ENCODE measurements at places on chromosomes 1 and 21.

GRCh38 chr1:212561501-212561931 is 47.0 kb upstream of the ATF3 start:
- no peak for DNase-seq

DNA sequence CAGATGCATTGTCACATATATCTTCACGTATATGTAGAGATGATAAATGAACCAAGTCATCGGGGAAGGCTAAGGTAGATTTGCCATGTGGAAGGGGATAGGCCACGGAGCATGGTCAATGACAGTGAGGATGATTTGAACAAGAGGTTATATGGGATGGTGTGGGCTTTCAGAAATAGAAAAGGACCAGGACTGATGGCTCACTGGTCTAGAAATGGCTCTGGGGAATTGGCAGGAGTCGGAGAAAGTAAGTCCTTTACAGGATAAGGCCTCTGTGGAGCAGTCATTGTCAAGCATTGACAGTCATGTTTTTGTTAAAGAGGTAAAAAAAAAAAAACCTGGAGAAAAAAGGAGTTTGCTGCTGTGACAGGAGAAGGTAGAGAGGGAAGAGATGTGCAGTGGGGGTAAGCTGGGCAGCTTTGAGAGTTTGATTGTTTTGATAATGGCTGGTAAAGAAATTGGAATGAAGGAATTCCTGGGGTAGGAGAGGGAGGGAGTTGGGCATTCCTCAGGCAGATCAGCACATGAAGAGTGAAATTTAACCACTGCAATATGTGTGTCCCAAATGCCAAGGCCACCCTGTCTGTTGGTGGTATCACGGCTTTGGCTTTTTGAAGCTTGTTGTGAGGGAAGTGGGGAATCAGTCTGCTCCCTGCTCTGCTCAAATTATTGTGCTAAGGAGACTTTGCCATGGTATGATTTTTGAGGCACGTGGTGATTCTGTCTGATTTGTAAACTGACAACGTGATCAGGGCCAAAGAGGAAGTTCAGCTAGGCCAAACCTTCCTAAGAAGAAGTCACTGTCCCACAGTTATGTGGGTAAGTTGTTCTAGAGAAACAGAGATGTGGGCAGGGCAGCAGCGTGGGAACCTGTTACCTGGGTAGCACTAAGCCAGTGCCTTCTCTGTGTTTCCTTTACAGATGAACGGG is 26.0 kb downstream of the MACF1 start:
- no peak for DNase-seq

- DNase-seq = no peak
Observed at GRCh38 chr1:91727763-91728162, 158.2 kb downstream of the TGFBR3 start.

DNA sequence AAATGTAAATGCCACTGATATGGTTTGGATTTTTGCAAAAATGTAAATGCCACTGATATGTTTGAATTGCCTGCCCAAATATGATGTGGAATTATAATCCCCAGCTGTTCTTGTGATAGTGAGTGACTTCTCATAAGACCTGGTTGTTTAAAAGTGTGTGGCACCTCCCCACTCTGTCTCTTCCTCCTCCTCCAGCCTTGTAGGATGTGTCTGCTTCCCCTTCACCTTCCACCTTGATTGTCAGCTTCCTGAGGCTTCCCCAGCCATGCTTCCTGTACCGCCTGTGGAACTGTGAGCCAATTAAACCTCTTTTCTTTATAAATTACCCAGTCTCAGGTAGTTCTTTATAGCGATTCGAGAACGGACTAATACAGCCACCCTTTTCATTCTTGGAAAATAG is 1.3 kb upstream of the CCT8 start:
- no peak for DNase-seq

DNA sequence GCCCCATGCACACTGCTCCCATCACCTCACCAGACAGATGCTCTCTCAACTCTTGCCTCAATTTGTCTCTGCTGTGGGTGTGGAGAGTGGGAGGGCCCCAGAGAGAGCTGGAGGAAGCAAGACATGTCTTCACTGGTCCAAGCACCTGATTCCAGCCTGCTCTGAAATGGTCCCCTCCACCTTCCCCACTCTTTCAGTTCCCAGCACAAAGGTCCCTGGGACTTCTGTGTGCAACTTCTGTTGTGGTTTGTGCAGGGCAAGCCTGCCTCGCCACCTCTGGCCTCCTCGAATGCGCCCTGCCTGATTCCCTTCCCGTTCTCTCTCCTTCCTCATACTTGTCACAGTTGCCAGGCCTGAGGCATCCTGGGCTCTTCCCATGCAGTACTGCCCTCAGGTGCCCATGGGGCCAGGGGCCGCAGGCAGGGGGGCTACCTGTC is 119.3 kb downstream of the SYT2 start:
- DNase-seq = no peak

GRCh38 chr1:56537660-56538059 is 41.7 kb downstream of the PLPP3 start:
- no peak for DNase-seq

DNA sequence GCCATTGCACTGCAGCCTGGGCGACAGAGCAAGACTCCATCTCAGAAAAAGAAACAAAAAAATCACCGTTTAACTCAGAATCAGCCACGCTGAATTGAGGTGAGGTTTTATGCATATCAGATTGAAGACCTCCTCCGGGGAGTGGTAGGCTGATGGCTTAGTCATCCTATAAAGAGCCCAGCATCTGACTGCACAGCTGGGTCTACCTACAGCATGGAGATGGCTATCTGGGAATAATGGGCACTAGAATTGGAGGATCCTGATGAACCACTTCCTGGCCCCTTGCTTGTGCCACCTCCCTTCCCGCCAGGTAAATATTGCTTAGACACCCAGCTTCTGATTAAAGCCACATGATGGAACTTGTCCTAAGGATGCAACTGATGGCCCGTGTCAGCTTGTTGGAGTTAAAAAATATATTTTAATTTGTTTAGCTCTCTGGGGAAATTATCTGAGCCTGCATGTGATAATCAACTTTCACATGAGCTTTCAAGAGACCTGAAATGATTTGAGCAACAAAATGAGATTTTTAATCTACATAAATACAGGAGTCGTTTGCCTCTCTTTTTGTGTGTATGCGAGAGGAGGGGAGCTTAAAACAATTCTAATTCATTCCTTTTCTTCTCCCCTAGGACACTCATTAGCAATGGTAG is 157.2 kb downstream of the KIF26B start:
- no peak for DNase-seq

DNA sequence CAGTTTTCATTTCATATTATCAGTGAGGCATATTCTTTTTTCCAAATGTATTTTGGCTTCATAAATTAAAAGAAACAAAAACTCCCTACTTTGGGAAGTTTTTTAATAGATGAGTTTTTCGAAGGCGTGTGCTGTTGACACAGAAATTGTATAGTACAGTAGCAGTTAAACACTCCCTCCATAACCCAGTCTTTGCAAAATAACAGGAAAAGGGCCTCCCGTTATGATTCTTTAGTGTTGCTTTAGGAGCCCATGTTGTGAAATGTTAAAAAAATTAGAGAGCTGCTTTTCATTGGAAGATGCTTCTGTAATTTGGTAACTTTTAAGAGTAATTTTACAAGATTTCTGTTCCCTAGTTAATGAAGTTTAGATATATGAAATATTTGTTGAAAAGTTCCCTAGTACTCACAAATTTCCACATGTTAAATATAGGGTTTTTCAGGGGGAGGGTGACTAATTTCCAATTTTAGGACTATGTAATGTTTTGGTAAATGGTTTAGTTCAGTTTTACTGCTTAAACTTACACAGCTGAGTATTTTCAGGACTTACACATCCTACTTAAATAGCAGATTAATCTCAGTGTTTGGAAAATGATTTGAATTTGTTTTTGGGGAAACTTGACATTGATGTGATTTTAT is 2.0 kb downstream of the CAMSAP2 start:
- DNase-seq = no peak

DNA sequence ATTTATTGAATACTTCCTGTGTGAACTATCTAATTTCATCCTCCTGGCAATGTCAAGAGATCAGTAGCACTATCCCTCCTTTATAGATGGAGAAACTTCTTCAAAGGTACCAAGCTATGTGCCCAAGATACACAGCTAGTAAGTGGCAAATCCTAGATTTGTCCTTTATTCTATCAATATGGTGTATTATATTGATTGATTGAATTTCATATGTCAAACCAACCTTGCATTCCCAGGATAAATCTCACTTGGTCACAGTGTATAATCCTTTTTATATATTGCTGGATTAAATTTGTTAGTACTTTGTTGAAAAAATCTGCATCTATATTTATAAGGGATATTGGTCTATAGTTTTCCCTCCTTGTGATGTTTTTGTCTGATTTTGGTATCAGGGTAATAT is 48.8 kb upstream of the TMEM51 start:
- no peak for DNase-seq

GRCh38 chr1:102071451-102071850 is 74.7 kb upstream of the OLFM3 start:
- DNase-seq = no peak

- no peak for DNase-seq
Observed at GRCh38 chr1:22545141-22545540, 18.1 kb upstream of the EPHA8 start.

DNA sequence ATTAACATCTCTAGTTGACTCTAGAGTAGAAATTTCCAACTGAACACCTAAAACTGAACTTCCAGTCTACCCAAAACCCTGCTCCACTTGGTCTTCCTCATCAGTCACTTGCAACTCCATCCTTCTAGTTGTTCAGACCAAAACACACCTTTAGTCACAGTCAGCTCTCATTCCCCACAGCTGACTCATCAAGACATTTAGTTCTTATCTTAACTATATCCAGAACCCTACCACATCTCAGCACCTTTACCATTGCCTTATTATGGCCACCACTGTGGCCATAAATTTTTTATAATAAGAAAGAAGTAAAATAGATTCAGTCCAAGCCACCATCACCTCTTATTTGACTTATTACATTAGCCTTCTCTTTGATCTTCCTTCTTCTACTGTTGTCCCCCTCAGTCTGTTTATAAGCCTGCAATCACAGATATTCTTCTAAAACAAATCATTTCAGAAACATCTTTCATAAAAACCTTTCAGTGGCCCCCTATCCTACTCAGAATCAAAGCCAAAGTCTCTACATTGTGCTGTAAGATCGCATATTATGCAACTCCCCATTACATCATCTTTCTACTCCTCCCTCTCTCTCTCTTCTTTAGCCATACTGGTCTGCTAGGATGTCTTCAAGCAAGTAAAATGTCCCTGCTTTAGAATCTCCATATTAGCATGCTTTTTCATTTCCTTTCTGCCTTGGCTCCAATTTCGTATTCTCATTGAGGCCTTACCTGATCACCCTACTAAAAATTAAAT is 275.9 kb downstream of the LRRC40 start:
- DNase-seq = no peak

DNA sequence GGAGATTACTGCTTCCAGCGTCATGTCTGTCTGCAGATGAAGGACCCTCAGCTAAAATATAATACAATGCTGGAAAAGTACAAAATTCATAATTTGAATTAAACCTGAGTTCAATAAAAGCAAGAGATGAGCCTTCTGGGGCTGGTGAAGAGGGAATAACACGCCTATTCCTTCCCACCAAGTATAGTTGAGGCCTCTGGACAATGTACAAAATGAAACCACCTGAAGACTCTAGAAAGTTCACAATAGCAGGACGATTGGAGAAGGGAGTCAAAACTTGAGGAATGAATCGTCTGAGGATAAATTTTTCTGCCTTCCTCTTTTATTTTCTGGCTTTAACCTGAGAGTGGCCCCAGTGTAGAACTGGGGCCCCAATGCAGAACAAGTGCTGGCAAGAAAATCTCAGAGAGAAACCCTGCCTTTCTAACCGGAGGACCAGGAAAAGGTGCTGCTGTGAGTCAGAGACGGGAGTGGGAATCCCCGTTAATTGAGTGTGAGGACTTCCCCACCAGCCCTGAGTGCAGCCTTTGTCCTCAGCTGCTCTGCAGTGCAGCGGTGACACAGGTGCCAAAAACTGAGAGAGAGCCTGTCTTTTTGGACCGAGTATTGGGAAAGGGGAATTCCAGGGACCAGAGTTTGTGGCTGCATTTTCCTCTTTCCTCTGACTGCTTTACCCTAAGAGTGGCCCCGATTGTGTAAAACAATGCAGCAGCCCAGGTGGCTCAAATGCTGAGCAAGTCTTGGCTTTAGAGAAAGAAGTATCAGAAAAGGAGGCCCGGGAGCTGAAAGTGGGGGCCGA is 264.9 kb downstream of the DYRK1A start:
- DNase-seq = no peak

GRCh38 chr1:155640367-155640766 is 30.3 kb downstream of the MSTO1 start:
- DNase-seq = no peak

DNA sequence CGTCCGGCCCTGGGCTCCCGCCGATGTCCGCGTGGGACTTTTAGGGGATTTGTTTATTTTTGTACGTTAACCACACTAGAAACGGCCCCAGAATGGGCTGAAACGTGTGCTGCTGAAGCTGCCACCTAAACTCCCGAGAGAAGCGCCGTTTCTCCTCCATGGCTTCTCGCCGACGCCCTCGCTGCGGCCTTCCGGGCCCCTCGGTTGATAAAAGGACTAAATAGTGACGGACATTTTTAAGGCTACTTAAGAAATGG is 678 bp upstream of the PTTG1IP start:
- DNase-seq = no peak

GRCh38 chr1:165109013-165109412 is 247.5 kb downstream of the LMX1A start:
- DNase-seq = no peak

DNA sequence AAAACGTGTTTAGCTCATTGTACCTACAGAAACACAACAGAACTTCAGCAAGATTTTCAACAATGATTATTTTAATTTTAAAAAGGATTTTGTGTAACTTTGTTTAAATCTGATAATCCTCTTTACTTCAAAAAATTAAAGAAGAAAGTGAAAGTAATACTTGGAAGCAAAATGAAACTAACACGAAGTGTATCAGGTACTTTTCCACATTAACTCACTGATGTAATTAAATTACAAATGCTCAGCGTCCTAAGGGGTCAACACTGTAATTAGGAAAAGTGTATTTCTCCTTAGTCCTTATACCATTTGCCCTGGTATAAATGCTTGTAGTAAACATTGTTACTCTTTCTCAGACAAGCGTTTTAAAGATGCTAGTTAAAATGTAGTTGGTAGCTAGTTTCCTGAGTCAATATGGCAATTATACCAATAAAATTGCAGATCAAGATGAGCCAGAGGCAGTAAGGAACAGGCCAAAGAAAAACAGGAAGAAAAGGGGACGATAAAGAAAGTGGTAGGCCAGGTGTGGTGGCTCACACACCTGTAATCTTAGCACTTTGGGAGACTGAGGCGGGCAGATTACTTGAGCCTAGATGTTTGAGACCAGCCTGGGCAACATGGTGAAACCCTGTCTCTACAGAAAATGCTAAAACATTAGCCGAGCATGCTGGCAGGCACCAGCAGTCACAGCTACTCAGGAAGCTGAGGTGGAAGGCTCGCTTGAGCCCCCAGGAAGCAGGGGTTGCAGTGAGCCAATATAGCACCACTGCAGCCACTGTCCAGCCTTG is 553.0 kb downstream of the SMYD3 start:
- no peak for DNase-seq

DNA sequence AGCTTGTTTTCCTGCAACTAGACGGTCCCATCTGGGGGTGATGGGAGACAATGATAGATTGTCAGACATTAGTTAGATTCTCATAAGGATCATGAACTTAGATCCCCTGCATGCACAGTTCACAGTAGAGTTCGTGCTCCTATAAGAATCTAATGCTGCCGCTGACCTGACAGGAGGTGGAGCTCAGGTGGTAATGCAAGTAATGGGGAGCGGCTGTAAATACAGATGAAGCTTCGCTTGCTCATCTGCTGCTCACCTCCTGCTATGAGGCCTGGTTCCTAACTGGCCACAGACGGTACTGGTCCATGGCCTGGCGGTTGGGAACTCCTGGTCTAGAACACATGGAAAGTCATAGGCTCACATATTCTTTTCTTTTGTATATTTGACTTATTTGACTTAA is 42.0 kb downstream of the NIBAN1 start:
- no peak for DNase-seq

Data from nucleus accumbens (tissue), 56 donors.